CD4-positive, alpha-beta memory T cell (primary cell): ENCODE measurements at places on chromosomes 1 and 21. TPM values are rescaled to one million over a fixed set of nuclear protein-coding genes. Genes with fewer than 3 reads are reported as not detected.

DNA sequence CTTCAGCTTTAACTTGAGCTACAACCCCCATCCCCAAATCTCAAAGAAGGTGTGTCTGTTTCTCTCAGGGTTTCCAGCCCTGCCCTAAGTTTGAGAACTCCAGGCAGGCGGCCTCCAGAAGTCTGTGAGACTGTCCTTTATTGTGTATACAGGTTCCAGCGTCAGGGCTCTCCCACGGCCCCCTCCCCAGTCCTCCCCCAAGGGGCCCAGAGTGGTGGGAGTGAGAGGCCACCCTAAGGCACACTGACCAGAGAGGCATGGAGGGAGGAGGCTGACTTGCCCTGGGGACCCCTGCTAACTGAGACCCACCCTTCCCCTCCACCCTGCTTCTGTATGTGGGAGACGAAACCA lies 4.0 kb downstream of the HSPB7 start:
- DNase-seq: no peak

- DNase-seq: no peak
Measured at GRCh38 chr1:65176056-65176450, 28.1 kb downstream of the AK4 start.

GRCh38 chr1:157056269-157056668 lies 10.7 kb upstream of the ARHGEF11 start:
- DNase-seq: no peak

Gene FCGR3B
- not detected for total RNA-seq

Gene TXNIP
- total RNA-seq: 985 TPM

GRCh38 chr1:224392411-224393249 lies 36.0 kb downstream of the CNIH4 start:
- no peak for DNase-seq

GRCh38 chr1:209046935-209047334 lies 536.6 kb upstream of the CAMK1G start:
- no peak for DNase-seq

DNA sequence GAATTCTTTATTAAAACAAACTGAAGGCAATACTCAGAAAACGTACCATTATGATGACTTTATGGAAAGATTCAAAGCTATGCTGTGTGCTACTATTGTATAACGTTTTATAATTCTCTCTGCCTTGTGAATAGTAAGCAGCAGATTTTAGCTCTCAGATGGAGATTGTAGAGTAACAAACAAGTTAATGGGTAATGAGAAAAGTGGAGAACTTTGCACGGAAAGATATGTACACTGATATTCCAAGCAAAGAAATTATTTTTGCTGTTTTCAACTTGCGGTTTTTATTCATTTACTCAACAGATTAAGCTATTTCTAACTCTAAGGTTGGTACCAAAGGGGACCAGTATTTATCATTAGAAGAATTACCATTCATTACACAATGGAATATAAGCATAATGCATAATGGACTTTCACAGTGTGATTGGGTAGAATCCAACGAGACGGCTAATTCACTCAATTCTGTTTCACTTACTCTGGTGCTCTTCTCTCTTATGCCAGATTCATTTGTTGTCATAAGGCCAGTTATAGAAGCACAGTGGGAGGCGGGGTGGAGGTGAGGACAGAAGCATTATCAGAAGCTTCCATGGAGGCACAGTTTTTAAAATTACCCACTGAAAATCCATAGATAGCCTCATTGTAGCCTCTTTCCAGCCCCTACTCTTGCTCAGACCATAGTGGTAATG lies 38.6 kb downstream of the ATP1B1 start:
- no peak for DNase-seq

DNA sequence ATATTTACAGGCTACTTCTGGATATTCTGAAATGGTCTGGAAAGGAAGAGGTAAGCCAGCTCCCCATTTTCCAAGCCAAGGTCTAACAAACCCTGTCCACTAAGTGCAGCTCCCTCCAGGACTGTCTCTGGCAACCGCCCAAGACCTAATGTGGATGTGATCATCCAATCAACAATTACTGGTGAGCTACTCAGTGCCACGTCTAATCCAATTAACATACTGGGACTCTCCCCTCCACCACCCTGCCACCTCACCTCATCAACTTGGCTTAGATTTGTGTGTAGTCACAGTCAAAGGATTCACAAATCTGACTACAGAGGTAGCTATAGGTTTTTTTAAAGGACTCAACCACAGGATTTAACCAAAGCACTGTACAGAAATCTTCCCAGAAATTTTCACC lies 25.4 kb upstream of the S100A7 start:
- no peak for DNase-seq

DNA sequence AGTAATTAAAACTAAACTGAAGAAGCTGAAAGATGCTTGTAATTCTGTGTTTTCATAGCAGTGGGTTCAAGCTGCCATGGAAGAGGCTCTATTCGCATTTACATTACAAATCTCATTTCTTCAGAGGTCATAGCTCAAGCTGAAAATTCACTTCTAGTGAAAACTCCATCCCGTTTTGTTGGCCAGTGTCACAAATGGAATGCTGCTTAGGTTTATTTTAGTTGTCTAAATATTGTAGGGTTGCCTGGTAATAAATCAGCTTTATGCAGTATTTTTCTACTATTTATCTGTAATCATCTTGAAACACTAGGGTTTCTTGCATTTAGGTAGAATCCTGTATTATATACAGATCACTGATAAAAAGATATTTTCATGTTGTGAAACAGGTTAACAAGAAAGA lies 240.6 kb downstream of the PTBP2 start:
- no peak for DNase-seq
